ENCODE measurements at places on chromosomes 12 and 14.
A peak's percentile ranks its signal among the peaks of the same experiment; 100 is the strongest.

DNA sequence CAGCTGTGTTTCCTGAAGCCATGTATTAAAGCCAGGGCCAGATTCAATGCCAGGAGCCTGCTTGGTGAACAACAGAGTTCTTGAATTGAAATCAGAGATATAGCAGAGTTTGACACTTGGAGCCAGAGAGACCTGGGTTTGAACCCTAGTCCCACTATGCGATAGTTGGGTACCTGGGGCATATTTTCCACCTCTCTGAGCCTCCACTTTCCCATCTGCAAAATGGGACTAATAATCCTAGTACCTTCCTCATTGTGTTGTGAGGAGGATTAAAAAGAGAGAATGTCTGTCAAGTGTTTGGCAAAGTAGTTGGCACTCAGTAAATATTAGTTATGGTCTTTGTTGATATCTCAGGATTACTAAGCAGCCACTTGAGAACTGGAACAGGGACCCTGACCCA lies 6.0 kb upstream of the HRK start:
- DNase-seq, result no peak

DNA sequence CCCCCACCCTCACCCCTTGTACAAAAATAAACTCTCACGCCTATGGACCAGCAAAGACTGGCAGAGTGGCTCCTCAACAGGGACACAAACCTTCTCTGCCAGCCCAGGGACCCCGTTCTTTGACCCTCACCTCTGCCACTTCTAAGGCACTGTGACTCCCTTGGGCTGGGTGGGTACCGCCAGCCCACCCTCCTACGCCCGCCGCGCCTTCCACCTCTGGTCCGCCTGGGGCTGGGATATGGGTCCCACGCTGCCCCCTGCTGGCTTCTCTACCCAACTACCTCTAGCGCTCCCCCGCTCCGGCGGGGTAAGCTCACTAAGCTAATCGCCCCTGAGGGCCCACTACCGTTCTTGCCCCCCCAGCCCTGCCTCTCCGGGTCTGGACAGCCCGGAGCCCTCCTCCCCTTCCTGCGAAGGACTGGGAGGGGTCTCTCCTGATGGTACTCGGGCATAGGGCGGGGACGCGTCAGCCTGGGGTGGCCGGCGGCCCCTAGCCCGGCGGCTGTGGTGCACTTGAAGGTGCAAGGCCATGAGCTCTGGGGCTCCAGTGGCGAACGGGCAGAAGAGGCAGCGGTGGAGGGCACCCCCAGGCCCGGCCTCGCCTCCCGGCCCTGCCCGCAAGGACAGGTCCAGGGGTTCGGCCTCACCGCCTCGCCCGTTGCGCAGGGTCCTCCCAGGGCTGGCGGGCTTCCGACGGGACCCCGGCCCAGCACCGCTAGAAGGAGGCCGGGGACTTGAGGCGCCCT lies 8.1 kb downstream of the ZNF219 start:
- no peak for DNase-seq

DNA sequence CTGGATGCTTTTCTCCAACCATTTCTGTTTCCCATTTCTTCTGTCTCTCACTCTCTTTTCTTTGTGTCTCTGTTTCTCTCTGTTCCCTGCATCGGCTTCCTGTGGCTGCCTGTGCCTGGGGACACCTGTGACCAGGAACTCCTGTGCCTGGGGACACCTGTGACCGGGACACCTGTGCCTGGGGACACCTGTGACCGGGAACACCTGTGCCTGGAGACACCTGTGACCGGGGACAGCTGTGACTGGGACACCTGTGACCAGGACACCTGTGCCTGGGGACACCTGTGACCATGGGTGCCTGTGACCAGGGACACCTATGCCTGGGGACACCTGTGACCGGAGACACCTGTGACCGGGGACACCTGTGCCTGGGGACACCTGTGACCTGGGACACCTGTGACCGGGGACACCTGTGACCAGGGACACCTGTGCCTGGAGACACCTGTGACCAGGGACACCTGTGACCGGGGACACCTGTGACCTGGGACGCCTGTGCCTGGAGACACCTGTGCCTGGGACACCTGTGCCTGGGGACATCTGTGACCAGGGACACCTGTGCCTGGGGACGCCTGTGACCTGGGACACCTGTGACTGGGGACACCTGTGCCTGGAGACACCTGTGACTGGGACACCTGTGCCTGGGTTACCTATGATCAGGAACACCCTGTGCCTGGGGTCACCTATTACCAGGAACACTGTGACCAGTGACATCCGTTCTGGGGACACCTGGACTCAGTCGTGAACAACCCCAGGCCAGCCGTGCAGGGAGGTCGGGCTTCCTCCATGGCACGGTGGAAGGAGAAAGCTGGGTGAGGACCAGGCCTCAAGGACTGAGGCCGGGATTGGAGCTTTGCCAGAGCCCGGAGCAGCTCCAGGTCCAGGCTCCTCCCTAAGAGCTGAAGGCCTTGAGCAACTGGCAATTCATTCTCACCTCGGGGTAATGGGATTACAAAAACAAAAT lies 23.4 kb upstream of the FBRSL1 start:
- no peak for DNase-seq

DNA sequence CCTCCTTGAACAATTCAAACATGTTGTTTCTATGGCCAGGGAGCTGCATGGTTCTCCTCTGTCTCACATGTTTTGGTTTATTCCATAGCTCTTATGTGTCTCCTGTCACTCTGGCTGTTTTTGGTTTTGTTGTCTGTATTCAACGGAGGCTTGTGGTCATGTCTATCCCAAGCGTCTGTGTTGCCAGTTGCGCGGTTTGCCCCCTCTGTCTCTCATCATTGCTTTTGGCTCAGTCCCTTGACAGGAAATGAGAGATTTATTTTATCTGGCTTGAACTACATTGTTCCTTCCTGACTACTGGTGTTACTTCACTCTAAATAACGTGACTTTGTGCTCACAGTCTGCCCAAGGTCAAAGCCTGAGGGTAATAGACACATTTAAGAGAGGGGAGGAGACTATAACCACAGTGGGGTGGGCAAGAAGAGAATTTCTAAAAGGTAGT lies 96.4 kb upstream of the SOX5 start:
- peak; percentile 31 for DNase-seq

DNA sequence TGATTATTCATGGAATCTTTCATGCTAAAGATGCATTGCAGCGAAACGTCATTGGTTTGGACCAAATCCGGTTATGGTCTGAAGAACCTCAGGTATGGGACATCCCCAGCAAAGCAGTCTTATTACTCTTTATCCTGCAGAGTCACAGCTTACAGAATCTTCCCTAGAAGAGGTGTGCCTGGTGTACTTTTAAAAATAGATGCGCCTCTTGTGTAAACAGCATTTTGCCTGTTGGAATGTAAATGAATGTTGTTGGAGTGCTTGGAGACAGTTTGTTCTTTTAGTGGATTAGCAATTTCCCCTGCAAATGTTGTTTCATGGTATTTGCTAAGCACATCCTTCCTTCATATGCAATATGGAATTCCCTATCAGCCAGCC lies 242.5 kb downstream of the ZFP36L1 start:
- DNase-seq, result no peak

DNA sequence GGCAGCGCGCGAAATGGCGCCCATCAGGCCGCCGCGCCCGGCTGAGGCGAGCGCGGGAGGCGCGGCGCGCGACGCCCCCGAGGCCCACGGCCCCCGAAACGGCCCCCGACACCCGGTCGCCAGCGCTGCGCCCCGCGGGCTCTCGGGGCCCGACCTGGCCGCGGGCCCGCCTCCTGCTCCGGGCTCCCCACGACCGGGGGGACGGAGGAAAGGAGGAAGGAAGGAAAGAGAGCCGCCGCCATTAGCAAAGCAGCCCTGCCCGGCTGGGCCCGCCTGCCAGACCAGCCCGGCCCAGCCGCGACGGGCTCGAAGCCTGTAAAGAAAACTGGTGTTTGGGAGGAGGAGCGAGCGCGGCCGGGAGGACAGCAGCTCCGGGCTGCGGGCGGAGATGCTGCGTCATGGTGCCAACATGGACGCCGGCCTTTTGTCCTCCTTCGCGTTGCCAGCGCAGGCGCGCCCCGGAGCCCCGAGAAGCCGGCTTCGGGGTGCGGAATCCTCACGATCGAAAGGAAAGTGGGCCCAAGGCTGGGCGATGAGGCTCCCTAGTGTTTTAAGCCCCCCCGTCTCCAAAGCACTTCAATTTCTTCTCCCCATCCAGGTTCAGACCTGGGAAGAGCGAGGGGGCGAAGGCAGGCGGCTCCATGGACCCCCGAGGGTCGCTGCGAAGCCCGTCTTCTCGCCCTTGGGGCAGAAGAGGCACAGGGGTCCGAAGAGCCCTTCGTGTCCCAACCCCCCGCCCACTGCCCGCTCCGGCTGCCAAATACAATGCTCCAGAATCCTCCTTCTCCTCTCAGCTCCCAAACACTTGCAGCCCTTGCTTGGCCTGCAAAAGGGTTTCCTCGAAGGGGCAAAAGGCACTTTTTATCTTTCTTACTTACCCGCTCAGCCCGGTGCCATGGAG lies 2.9 kb upstream of the SETD1B start:
- DNase-seq, result peak; percentile 86

DNA sequence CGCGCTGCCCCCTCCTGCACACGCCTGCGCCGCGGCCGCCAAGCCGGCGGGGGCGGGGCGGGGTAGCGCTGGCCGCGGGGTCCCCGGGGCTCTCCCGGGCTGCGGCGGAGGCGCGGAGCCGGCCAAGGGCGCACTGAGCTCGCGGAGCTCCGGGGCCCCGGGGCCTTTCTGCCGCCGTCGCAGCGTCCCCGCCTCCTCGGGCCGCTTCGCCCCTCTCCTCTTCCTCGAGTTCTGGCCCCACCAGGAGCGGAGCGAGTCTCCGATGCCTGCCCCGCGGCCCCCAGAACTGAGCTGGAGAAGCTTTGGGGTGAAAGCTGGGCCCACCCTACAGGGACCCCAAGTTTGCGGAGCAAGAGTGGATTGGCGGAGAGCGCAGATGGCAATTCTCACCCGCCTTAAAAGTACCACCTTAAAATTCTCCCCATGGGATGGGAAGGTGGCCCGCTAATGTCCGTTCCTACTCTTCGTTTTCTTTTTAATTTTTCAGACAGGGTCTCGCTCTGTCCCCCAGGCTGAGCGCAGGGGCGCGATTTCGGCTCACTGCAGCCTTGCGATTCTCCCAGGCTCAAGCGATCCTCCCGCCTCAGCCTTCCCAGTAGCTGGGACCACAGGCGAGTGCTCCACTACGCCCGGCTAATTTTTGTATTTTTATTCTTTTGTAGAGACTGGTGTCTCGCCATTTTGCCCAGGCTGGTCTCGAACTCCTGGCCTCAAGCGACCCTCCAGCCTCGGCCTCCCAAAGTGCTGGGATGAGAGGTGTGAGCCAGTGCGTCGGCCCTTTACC lies 129.6 kb downstream of the NDUFA12 start:
- DNase-seq, result no peak

GRCh38 chr14:72894623-72895378 lies 900 bp upstream of the DPF3 start:
- no peak for DNase-seq

DNA sequence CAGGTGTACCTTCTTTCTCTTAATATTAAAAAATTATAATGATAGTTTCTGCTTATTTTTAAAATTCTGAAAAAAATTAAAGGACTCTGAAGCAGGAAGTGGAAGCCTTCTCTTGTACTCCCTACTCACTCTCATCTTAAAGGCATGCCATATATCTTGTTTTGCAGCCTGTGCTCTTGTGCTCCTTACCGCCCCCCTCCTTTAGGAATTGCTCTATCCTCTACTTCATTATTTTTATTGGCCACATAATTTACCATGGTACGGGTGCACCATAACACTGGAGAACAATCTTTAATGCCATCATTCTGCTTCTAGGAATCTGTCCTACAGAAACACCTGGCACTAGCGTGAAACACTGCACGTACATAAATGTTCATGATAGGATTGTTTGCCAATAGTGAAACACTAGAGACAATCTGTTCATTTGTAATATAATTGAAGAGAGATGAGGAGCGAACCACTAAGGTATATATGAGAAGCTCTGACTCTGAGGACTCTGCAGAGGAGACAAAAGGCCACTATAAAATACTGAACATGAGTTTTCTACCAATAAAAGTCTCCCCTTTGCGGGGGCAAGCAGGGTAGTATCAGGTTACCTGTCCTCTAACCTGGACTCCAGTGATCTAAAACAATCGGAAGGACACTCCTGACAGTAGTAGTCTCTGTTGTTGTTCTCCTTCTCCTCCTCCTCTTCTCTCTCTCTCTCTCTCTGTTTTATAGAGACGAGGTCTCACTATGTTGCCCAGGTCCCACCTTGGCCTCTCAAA lies 6.3 kb upstream of the NYNRIN start:
- DNase-seq, result peak; percentile 42

DNA sequence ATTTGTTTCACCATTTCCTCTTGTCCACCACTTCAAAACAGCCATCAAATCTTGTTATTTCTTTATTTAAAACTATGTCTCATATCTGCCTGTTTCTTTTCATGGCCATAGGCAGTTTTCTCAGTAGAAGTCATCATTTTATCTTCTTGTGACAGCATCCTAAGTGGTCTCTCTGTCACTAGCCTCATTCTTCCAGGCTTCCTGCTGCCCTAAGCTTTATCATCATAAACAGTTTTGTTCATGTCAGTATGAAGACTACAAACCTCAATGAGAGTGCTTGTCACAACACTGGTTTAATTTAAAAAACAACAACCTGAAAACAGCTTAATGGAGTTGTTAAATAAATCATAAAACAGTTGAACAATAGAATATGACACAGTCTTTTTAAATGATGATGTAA lies 387.8 kb upstream of the RPL10L start:
- no peak for DNase-seq

DNA sequence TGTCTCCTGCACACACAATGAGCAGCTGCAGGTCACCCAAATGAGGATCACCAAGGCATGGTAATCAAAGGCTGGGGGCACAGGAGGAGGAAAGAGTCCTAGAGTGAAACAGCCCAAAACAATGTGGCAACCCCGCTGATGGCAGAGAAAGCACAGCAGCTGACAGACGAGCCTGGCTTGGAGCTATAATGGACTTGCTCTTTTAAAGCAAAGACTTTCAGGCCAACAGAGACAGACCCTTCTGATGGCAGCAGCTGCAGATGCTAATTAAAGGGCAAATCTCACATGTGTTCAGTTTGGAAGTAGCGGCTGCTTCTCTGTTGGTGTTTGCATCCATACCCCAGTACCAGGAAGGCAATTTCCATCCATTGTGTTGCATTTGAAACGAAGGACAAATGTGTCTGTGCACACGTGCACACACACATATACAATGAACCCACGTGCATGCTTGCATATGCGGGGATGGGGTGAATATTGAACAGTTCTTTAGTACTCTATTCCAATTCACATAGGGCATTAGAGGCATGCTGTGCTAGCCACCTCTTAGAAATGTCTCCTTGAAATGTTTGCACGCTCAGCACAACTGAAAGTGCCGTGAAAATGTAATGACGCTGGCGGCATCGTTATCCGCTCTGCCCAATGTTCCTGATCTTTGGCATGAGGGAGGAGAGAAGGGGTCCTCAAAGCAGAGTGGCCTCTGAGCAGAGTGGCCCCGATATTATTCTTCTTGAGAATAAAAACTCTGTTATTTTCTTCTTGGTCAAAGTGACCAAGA lies 38.1 kb downstream of the CIT start:
- DNase-seq, result no peak

- peak; percentile 50 for DNase-seq
Measured at GRCh38 chr12:68733661-68734071, 12.3 kb upstream of the SLC35E3 start.

GRCh38 chr12:125003021-125003420 lies 9.6 kb downstream of the BRI3BP start:
- DNase-seq, result no peak

All from AG10803 (cell line).